ENCODE measurements at places on chromosomes 3 and 15.

- no peak for DNase-seq
These were observed 370.1 kb downstream of the NR2F2 start for GRCh38 chr15:96700555-96700954.

GRCh38 chr15:94182883-94183282 is 48.5 kb upstream of the MCTP2 start:
- no peak for DNase-seq

DNA sequence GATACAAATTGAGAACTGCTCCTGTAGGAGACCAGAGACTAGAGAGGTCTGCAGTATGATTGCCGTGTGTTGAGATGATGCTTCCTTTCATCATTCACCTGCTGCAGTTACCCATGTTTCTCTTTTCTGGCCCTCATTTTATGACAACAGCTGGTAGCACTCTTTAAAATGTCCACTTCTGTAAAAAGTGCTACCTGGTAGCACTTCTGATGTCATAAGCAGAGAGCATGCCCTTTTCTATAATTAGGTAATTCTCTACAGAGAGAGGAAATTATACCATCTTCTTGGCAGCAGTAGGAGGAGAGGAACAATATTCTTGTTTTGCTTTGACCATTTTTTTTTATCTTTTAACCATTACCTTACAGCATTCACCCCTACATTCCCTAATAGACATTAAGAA is 123.8 kb downstream of the PPM1L start:
- DNase-seq: no peak

- no peak for DNase-seq
These were observed 34.3 kb downstream of the TMEM40 start for GRCh38 chr3:12724794-12725193.

DNA sequence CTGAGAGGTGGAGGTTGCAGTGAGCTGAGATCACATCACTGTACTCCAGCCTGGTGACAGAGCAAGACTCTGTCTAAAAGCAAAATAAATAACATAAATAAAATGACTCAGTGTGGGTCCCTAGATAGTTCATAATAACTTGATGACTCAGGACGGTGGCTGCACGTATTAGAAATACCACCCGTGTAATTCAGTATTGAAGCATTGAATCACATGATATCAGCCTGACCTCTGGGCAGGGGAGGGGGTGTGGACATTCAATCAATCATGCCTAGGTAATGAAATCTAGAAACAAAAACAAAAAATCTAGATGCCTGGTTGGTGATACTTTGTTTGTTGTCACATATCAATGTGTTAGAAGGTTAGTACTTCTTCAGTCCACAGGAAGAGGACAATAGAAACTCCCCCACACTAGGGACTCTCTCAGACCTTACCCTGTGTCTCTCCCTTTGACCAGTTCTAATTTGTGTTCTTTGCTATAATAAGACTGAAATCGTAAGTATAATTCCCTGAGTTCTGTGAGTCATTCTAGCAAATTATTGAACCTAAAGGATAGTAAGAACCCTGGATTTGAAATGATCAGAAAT is 177.3 kb downstream of the GAP43 start:
- peak; percentile 87 for DNase-seq

- no peak for DNase-seq
These were observed 34.0 kb upstream of the HRH1 start for GRCh38 chr3:11120091-11120805.

GRCh38 chr15:59646277-59646676 is 11.0 kb downstream of the GTF2A2 start:
- DNase-seq: no peak

DNA sequence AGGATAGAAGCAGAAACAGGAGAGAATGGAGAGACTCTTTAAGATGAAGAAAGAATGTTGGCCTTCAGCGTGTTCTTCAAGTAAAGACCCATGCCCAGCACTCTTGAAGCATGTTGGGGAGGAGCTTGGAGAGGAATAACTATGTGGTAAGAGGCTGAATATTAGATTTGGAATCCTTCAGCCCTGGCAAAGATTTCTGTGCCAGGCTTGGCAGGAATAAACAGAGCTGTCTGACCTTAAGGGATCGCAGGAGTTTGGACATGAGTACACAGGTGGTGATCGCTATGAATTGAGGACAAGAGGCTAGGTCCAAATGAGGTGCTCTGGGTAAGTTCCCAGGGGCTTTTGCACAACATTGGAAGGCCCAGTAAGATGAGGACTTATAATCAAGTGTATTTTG is 132.6 kb upstream of the TBL1XR1 start:
- no peak for DNase-seq

DNA sequence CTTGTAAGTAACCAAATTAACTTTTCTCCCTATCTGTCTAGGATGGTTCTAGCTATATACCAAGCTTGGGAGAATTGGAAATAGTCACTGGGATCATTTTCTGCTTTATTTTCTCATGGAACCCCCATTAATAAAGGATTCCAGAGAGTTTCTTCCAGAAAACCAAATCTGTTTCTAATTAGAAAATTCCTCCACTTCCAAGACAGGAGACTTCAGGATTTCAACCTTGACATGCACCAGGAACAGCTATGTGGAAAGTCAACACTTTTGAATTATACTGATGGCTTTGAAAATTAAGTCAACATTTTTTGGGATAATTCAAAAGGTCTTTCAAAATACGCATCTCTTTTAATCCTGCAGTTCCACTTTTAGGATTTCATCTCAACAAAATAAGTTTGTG is 138.3 kb downstream of the MEX3B start:
- peak; percentile 61 for DNase-seq

DNA sequence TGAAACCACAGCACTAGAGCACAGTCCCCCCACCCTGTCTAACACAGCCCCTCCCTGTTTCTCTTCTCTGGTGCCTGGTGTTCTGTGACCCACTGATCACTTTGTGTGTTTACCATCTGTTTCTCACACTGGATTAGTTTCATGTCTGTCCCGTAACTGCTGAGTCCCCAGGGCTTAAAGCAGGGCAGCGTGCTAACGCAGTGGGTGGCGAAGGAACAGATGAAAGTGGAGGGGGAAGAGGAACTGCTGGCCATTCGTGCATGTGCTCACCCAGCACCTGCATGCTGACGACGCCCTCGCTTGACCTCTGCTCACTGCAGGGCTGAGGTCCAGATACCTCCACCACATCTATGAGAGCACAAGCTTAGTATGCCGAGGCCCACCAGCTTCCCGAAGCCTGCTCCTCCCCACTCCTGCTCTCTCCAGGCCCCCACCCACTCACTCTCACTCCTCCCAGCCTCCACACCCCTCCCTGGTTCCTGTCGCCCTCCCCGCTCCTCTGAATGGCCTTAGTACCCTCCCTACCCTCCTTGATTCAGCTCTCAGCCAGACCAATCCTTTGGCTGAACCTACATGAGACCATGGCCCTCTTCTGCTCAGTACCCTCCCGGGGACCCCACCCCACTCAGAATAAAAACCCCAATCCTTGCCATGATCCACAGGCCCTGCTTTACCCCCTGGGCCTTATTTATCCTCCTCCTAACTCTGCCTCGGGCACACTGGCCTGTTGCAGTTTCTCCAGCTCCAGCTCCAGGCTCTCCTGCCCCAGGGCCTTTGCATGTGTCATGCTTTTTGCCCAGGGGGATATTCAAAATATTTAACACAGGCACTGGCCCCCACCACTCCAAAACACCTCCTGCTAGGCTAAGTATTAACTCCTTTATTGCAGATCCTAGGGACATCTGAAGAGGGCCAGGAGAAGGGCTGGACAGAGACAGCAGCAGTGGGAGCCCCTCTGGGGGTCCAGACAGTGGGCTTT is 15.1 kb upstream of the IQSEC1 start:
- DNase-seq: no peak

DNA sequence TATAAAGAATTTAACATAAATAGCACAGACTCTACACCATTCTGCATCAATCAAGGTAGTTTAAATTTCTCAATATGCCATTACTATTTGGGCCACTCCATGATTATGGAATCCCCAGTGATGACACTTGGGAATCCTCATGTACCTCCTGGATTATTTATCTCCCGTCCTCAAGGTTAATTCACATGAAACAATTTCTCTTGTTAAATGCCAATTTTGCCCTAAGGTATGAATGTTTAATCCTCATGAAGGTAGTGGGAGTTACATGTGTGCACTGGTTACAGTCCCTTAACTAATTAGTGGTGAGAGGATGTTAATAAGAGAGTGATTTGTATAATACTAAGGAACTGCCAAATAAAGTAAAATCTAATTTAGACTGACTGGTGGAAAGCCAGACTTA is 372.3 kb upstream of the MDFIC2 start:
- DNase-seq: peak; percentile 31

DNA sequence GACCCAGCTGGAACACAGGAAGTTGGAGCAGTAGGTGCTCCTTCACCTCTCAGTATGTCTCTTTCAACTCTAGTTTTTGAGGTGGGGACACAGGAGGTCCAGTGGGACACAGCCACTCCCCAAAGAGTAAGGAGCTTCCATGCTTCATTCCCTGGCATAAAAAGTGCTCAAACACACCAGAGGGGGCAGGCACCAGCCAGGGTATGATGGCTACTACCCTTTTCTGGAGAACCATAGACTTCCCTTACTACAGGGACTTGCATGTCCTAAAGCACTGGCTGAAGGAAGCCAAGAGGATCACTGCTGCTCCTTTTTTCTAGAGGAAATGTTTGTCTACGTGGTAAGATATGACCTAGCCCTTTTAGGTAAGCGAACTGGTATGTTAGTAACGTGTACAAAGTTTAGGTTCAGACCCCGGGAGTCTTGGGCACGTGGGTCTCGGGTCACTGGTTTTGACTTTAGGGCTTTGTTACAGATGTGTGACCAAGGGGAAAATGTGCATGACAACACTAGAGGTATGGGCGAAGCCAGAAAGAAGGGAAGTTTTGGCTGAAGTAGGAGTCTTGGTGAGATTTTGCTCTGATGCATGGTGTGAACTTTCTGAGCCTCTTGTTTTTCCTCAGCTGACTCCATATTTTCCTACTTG is 11.9 kb downstream of the IL17RB start:
- DNase-seq: no peak

DNA sequence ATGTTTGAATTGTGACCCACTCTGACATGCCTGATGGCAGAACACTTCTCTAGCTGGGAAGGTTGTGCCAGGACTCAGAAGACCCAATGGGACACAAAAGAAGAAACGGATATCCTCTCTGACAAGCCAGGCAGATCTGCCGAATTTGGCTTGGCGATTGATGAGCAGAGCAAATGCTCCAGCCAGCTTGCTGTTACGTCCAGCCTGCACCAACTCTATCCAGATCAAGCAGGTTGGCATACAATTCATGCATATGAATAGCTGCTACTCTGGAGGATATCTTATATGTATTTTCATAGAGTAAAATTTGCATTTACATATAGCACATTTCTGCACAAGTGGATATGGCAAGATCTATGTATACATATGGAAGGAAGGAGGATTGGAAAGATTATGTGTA is 102.8 kb downstream of the PEX5L start:
- no peak for DNase-seq

GRCh38 chr3:150748684-150749047 is 14.3 kb downstream of the SIAH2 start:
- peak; percentile 23 for DNase-seq

DNA sequence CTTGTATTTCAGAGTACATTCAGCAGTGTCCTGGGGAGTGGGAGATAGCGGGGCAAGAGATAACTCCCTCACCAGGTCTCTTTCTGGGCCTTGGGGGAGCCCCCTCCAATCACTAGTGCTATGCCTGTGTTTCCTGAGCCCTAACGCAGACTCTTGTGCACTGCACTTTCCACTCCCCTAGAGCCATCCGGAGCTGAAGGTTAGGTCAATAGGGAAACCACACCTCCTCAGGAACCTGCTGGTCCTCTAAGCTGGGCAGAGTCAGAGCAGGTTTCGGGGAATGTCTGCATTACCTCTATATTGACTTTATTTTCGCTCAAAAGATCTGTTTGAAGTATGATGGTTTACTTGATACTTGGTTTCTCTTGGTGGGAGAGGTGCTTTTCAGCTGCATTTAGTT is 617.0 kb upstream of the ROBO1 start:
- DNase-seq: no peak

GRCh38 chr3:177490626-177491025 is 293.3 kb upstream of the TBL1XR1 start:
- no peak for DNase-seq

DNA sequence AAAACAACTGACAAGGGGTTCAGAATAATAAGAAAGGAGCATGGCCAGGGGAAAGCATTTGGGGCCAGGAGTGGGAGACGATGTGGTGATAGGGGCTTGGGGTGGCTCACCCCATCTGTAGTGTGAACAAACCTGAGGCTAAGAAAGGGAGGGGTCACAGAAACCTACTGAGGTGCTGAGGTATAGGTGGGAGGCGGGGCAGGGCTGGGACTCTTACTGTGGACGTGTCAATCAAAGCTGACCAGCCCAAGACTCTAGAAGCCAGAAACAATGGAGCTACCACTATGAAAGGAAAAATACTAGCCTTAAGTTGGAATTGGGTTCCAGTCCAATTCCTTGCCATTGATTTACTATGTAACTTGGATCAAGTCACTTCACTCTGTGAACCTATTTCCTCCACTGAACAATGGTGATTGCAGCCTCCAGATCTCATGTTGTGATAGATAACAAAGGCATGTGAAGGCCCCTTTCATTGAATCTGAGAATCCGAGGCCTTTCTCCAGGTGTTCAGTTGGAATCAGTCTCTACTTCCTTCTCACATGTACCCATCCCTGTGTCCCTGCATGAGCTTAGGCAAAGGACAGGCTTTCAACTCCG is 260.9 kb upstream of the HES1 start:
- DNase-seq: no peak

DNA sequence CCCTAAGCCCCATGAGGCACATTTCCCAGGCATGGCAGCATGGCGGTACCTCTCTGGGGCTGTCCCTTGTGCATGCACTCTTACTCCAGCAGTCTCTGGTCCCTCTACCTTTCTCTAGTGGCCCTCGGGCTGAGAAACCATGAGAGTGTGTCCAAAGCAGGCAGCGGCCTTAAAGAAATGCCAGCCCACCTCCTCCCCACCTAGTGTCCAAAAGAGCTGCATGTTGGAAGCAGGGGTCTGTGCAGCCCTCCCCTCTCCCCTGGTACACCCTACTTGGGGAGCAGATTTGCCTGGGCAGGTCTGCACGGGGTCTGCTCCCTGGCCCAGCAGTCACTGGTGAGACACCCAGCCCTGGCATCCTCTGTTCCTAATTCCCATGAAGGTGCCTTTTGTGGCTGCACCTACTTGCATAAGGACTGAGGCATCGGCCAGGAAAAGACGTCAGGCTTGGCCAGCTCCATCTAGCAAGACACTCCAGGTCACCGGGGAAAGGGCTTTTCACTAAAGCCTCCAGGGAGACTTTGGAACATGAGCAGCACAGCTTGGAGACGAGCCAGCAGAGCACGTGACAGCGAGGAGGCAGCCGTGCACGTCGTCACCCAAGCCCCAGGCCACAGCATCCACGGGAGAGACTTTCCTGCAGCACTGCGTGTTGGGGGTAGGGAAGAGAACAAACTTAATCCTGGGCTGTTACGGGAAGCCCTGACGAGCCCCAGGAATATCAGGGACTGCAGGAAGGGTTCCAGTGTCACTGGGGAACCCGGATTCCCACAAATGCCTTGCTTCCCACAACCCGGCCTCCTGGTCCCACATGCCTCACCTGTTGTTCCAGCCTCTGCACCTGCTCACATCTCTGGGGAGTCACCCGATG is 38.8 kb downstream of the TM2D3 start:
- DNase-seq: peak; percentile 43

DNA sequence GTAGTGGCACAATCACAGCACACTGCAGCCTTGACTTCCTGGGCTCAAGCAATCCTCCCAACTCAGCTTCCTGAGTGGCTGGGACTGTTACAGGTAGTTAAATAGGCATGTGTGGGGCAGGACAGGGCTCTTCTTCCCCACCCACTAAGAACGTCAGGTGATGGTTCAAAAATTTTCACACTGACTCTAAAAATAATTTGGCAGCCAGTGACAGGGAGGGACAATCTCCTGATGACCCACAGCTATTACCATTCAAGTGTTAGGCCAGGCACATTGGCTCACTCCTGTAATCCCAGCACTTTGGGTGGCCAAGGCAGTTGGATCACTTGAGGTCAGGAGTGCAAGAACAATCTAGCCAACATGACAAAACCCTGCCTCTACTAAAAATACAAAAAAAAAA is 12.2 kb upstream of the TRMT10C start:
- DNase-seq: no peak

Measured in fibroblast of skin of right biceps (primary cell).